ENCODE measurements at places on chromosomes 5 and 9.

DNA sequence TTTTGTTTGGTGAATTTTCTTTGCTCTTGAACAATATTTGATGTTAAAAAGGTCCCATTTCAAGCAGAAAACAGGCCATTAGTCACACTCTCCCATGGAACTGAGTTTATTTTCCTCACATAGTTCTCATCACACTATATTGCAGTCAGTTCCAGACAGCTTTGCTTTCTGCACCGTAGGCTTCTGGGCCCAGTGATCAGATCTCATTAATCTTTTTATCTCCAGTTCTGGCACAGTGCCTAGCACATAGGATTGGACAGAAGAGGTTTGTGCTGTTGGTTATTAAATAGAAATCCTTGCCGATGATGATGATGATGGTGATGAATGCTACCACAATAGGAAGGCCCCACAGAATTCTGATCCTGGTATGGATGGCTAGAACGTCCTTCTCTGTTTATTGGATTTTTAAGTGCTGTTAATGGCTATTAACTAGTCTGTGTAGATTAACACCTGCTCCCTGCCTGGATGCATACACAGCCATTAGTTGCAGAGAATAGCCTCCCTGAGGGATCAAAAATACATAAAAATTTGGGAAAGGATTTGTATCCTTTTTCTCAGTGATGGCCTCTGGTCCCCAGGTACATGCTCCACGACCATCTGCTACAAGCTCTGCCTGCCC lies 52.0 kb upstream of the NTRK2 start:
- DNase-seq = no peak

DNA sequence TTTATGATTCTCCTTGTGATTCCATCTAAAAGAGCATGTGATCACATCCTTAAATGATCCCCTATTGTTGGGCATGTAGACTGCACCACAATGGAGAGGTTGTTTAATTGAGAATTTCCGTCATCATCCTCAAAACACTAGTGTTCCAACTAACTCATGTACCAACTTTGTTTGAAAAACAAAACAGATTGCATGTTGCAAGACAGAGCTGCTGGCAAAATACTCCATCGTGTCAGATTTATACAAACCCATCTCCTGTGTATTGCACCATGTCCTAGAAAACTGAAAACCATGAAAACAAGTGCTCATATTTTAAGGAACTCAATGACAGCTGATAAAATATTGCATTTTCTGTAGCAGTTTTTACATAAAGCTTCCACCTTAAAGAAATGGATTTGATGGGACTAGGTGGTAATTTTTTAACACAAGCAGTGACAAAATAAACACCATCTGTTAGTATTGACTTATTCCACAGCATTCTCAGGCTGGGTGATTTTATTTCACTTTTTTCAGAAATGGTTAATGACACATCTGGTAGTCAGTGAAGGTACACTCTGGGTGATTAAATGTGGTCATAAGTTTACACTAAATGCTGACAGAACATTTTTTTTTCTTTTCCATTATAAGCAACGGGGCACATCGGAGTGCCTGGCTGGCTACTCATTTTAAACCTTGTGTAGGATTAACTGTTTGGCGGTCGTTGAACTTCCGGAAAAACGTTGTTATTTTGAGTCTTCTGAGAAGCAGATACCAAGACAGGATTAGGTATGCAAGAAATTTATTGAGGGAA lies 602.9 kb upstream of the WWC1 start:
- no peak for DNase-seq

DNA sequence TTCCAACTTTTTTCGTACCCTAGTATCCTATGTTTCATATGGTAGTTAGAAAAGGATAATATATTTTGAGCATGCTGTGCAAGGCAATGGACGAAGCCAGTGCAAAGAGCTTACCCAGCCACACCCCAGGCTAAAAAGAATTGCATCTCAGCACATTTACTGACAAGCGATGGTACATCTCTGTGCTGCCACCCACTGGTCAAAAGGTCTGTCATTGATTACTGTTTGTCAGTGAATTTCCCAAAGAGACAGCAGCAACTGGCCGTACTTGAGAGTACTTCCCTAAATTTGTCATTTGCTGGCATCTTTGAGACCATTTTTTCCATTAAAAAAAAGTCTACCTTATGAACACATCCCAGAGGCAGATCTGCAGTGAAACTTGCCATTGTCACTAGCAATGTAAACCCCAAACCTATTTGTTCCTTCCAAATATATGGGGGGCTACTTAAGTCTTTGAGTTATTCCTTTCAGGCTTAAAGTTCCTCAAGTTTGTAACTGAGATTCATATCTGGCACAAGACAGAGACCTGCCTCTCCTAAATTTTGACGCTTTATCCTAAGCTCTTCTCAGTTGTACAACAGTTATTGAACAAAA lies 184.3 kb downstream of the CTNND2 start:
- DNase-seq = no peak

- DNase-seq = peak; percentile 92
These were observed at the start of gene EXOSC3 for GRCh38 chr9:37784616-37785483. Gene EXOSC3 (minus strand): TSS chr9:37785064. CDS start chr9:37785044, 20 bp downstream.

DNA sequence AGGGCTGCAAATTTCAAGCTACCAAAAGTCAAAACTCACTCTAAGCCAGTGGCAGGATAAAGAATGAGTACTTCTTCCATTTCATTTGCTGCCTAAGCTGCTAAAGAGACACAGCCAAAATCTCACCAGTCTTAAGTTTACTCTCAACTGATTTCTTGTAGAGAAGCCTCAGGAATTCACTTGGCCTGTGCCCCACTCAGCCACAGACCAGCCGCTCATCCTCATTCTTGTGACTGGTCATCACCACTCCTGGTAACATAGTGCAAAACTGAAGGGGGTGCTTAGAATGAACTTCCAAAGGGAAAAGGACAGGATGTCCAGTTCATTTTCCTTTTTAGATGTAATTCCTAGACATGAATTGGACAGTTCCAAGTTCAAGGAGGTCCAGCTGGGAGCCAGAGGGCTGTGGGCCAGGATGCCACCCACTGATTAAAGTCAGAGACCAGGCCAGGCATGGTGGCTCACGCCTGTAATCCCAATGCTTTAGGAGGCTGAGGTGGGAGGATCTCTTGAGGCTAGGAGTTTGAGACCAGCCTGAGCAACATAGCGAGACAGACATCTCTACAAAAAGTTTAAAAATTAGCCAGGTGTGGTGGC lies 72.7 kb upstream of the RANBP3L start:
- no peak for DNase-seq

- DNase-seq = no peak
These were observed 143.7 kb downstream of the TRIO start for GRCh38 chr5:14286574-14287421.

GRCh38 chr5:3226196-3226920 lies 369.3 kb upstream of the IRX1 start:
- DNase-seq = no peak

DNA sequence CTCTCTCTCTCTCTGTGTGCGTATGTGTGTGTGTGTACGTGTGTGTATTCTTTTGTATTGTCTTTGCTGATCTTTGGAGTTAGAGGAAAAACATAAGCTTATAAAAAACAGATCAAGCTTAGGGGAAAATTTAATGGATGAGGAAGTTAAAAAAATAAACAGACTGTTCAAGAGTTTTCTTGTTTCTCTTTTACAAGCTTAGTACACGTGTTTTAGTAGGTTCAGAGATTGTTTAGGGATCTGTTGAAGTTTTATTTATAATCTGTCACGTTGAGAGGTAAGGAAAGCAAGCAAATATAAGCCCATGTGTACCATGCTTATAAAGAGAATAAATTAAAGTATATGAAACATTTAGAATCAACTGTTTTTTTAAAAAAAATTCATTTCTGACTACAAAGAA lies 1470.3 kb upstream of the NUDT12 start:
- no peak for DNase-seq

- peak; percentile 32 for DNase-seq
These were observed 473 bp downstream of the IRGM start for GRCh38 chr5:150846654-150847333.

DNA sequence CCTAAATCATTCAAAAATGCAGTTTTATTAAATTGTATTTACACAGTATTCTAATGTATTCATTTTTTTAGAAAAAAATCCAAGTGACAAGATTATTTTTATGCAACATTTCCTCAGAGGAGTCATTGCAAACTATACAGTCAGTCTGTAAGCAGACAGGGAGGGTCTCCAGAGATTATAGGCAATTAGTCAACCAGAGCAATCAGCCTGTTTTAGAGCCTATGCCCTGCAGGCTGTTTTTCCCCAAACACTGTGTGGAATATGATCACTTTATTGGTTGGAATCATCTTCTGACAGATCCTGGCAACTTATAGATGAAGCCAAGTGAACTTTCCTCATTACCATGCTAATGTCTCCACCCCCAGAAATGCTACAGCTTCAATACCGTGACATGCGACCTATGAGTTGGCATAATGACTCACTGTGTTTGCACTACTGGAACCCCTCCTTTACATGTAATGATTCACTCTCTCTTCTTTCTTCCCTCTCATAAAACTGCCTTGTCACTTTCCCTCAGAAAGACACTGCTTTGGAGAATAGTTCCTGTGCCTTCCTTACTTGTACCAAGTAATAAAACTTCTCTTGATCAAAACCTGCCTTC lies 577.7 kb upstream of the FTMT start:
- DNase-seq = no peak

DNA sequence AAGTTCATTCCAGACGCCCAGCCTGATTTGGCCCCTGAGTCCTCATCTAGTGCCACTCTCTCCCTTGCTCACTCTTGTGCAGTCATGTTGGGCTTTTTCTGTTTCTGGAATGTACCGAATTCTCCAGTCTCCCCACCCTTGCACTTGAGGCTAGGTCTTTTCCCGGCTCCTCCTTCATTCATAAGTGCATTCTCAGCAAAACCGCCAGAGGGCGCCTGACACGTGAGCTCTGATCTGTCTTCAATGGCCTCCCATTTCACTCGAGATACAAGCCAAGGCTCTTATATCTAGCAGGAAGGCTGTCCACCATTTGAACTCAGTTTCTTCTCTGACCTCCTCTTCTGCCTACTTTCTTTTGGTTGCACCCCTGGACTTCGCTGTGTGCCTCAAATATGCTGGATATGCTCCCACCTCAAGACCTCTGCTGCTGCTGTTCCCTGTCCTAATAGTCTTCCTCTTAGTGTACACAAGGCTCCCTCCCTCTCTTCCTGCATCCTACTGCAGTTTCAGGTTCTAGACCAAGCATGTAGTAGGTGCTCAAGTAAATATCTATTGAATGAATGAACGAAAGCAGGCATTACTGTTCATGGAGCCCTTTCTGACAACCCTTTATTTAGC lies 568.1 kb upstream of the WWC1 start:
- peak; percentile 76 for DNase-seq

- DNase-seq = no peak
These were observed 141.5 kb upstream of the NR4A3 start for GRCh38 chr9:99680191-99680590.
